ENCODE measurements at places on chromosomes 4 and X.

DNA sequence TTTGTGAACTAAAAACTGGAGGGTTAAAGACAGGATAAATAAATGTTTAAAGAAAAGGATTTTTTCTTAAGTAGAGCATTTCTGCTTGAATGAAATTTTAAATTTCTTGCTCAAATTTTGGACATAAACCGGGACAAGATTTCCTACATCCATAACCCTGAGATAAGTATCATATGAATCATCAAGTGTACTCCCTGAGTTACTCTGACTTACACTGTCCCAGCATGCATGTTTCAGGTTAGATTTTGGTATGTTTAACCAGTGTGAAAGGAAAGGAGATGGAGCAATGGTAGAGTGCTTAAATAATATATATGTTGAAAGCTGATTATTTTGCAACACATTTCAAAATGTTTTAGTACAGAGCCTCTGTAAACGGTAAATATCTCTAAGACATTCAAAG, 175.2 kb downstream of the ADGRL3 start:
- no peak for DNase-seq

GRCh38 chr4:17781300-17782287, at the start of gene FAM184B:
TSS of gene FAM184B (minus strand) at chr4:17781621. CDS start at chr4:17781299, 322 bp downstream.
- peak; percentile 29 for DNase-seq

DNA sequence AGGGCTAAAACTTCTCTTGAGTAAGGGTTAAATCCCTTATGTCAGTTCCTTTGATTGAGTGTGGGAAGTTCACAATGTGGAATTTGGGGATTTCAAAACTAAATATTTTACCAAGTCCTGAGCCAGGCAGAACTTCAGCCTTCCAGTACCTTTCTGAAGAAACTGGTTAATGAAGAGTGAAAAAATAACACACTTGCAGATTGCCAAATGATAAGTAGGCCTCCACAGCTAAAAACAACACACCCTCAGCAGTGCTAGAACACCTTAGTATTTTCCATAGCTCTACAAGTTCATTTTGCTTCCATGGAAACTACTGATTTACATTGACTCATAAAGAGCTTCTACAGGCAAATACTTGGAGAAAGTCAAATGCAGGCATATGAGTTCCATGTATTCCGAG, 326.8 kb downstream of the ZNF674 start:
- no peak for DNase-seq

- DNase-seq, result no peak
These were observed 102.8 kb downstream of the NAF1 start for GRCh38 chr4:163063891-163064290.
